Adipocyte (in vitro differentiated cells): ENCODE measurements at places on chromosomes 3 and 15.
A peak's percentile ranks its signal among the peaks of the same experiment; 100 is the strongest.

DNA sequence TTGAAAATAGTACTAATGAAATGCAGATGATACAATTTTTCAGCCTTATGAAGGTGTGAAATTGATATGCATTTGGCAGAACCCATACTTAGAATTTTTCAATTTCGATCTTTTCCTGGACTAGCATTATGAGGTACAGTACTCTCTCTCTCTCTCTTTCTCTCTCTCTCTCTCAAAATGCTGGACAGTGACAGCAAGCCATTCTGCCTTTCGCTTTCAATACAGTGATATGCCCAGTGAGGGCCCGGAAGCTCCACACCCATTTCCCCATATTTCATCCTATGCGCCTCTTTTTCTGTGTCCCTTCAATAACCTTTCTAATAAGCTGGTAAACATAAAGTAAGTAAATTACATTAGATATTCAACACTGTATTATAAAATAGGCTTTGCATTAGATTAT, 595.0 kb upstream of the UBE2E2 start:
- DNase-seq = no peak

GRCh38 chr3:14768182-14768790, 50.5 kb upstream of the FGD5 start:
- no peak for DNase-seq

DNA sequence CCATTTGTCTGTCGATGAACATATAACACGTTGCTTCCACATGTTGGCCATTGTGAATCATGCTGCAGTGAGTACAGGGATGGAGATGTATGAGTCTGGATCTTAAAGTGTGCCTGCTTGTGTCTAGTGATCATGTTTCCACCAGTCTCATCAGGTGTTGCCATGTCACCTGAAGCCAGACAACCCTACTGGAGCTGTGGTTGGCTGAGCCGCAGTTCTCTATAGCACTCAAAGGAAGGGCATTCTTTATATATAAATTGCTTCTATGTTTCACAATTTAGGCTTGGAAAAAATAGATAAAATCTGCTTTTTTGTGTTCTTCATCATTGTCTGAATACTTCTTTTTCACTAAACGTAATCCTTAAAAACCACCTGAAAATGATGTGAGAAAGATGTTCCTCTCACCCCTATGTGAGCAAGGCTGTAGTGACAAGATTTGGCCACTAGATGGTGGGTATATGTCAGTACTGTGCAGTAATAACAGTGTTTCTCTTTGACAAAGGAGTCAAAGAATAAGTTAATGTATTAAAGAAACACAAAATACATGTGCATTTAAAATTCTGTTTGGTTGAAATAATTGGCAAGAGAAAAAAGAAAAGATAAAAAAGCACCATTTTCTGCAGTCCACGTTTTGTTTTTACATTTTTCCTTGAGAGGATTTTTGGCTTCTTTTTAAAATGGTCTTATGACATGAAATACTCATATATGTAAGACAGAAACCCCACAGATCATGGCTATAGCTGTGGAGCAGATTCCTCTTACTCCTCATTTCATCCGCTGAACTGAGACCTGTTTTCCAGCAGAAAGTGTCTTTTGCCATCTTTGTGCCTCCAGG, 394.5 kb upstream of the DPPA4 start:
- peak; percentile 86 for DNase-seq

- peak; percentile 69 for DNase-seq
Observed at GRCh38 chr3:76040946-76041345, 255.6 kb upstream of the ZNF717 start.

- DNase-seq = no peak
Observed at GRCh38 chr3:64392001-64392400, 166.7 kb upstream of the PRICKLE2 start.

GRCh38 chr3:50428007-50428633, 68.8 kb upstream of the TMEM115 start:
- DNase-seq = peak; percentile 25

- DNase-seq = no peak
Observed at GRCh38 chr3:13790376-13791197, 89.3 kb downstream of the WNT7A start.

GRCh38 chr3:19945969-19946831, 697 bp upstream of the RAB5A start:
- DNase-seq = no peak

DNA sequence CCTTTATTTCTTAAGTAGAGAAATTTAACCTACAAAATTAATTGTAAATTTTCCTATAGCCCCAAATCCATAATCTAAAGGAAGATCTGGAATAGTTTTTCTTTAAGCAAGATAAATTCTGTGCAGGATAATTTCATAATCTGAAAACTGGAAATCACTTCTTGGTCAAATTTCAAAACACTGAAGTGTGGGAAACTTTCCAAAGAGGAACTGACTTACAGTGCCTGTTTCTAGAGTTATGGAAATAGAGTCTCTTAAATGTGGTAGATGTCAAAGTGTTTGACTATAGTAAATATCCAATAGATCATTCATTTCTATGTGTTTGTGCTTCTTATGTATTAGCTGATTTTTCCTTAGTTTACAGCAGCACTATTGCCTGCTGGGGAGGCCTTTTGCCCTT, 1.6 kb upstream of the P2RY13 start:
- DNase-seq = peak; percentile 60

GRCh38 chr15:37783290-37783689, 151.2 kb upstream of the TMCO5A start:
- no peak for DNase-seq
